ENCODE measurements at places on chromosomes 4 and X.

- DNase-seq: no peak
Measured at GRCh38 chr4:183843248-183843671, 61.8 kb upstream of the STOX2 start.

- DNase-seq: no peak
Measured at GRCh38 chr4:144820011-144820727, 174.2 kb downstream of the HHIP start.

DNA sequence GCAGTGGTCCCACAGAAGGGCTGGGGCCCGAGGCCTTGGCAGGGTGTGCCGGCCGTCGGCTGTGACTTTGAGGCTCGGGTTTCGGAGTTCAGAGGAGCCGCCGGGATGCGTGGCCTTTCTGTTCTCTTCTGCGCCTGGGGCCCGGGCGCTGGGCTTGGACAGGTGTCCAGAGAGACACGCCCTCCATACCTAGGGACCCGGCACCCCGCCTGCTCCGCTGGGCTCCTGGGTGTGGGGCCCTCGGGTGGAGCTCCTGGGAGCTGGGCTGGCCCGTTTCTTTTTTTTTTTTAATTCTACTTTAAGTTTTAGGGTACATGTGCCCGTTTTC, 11.3 kb downstream of the FGFRL1 start:
- DNase-seq: no peak

DNA sequence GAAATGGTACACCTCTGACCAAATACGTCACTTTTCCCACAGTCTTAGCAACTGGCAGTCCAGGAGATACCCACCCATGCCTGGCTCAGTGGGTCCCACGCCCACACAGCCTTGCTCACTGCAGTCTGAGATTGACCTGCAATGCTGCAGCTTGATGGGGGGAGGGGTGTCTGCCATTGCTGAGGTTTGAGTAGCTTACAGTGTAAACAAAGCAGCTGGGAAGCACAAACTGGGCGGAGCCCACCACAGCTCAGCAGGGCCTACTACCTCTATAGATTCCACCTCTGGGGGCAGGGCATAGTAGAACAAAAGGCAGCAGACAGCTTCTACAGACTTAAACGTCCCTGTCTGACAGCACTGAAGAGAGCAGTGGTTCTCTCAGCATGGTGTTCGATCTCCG, 52.7 kb downstream of the AMER1 start:
- no peak for DNase-seq

DNA sequence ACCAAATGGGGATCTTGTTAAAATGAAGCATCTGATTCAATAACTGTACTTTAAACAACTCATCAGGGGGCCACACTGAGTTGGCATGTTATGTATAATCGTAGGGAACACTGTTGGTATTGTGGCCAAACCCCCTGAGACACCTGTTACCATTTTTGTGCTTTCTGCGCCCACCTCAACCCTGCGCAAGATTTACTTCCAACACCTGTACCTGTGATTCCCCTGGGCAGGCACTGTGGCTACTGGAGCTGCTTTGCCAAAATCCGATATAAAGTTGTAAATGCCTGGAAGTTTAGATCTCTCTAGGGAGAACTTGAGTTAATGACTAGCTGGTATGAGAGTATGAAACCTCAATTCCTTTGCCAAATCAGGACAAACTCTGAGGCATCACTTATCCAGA, 259.8 kb upstream of the ATOH1 start:
- no peak for DNase-seq

GRCh38 chr4:150909116-150909515, 106.0 kb downstream of the LRBA start:
- DNase-seq: no peak

GRCh38 chrX:39156051-39156450, 354.8 kb downstream of the MID1IP1 start:
- DNase-seq: no peak

- DNase-seq: no peak
Measured at GRCh38 chr4:44670506-44671199, 7.6 kb upstream of the GUF1 start.

- peak; percentile 65 for DNase-seq
Measured at GRCh38 chrX:100413229-100413628, 3.2 kb upstream of the PCDH19 start.

- no peak for DNase-seq
Measured at GRCh38 chr4:86279293-86279960, 80.4 kb downstream of the MAPK10 start.

DNA sequence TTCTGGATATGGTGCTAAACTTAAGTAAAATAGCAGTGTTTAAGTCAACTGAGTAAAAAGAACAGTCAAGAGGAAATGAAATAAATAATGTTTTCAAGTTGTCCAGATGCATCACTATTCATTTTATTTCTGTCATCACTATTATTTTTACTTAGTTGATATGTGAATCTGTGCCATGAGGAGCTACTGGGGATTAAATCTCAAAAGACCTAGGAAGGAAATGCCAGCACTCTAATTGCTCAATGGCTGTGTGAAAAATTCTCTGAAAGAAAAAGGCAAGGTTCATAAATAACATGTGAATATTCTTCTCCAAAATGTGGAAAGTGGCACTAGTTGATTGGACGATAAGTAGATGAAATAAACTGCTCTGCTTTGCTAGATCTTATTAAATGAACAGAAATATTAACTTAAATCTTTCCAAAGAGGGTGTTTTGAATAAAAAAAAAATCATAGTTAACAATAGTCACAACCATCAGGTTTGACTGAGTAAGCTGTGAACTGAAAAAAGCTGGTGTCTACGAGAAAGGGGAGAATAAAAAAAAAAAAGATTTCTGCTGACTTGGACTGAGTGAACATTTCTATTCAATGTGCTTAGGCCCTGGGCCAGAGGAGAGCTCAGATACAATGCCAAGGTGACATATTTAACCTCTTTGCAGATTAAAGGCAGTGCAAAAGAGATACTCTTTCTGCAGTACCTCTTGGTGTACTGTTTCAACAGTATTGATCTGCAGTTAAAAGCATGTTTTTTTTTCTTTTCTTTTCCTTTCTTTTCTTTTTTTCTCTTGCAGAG, 1.6 kb downstream of the SPARCL1 start:
- DNase-seq: peak; percentile 59

GRCh38 chrX:36909676-36910030, 98.5 kb upstream of the FAM47C start:
- no peak for DNase-seq

- no peak for DNase-seq
Measured at GRCh38 chrX:68834371-68835103, 5.7 kb downstream of the EFNB1 start.

DNA sequence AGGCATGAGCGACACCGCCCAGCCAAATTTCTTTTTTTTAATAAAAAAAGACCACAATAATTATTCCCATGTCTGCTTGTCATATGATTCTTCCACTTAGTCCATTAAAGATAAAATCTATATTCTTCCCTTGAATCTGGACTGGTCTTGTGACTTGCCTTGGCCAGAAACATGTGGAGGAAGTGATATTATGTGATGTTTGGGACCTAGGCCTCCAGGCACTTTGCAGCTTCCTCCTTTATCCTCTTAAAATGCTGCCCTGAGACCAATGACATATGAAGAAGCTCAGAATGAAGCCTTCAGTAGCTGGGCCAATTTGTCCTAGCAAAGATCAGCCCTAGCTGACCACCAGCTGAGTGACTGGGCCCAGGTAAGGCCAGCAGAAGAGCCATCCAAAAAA, 250.0 kb downstream of the INPP4B start:
- no peak for DNase-seq

- no peak for DNase-seq
Measured at GRCh38 chrX:134371133-134371532, 88.8 kb upstream of the HPRT1 start.

- DNase-seq: no peak
Measured at GRCh38 chr4:125331116-125331515, 16.4 kb downstream of the FAT4 start.

DNA sequence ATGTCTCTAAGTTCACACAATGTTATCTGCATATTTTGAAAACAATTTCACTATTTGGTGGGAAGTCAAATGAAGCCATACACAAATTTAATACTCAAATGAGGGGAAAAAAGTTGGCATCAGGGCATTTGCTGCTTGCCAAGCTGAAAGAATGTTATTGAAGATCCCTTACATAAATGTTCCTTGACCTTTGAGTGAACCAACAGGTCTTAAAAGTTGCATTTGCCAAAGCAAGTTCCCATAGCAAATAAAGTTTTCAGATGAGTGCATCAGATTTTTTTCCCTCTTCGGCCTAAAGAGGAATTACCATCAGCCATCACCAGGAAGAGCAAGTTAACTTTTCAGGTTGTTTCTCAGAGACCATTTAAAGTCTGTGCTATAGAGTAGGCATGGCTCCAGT, 115.9 kb downstream of the COX18 start:
- no peak for DNase-seq

DNA sequence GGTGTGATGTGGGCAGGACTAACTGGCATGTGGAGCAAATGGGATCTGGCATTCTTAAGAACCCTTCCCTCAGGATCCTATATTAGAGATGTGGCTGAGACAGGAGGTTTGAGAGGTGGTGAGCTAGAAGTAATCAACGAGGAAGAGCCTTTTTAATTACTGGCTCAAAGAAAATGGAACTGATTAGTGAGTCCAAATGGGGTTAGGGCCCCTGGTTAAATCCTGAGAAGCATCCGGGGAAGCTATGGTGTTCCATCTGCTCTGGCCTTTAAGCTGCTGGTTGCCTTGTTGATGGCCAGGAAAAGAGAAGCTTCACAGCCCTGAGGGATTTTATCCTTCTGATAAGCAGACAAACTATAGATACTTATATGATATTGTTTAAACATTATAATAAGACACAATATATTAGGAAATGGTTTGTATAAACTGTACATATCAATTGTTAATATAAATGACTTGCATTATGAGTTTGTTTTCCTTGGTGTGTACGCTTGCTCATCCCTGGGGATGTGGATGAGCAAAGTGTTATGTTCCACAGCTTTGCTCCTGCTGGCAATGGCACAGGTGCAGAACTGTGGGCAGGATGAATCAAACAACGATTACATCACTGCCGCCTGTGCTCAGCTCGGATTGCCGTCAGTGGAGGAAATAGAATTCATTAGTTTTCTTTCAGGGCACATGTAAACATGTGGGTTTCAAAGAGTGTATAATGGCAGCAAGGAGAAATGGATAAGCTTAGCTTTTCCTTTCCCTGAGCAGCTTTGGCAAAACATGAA, 328.6 kb upstream of the ARX start:
- peak; percentile 25 for DNase-seq

DNA sequence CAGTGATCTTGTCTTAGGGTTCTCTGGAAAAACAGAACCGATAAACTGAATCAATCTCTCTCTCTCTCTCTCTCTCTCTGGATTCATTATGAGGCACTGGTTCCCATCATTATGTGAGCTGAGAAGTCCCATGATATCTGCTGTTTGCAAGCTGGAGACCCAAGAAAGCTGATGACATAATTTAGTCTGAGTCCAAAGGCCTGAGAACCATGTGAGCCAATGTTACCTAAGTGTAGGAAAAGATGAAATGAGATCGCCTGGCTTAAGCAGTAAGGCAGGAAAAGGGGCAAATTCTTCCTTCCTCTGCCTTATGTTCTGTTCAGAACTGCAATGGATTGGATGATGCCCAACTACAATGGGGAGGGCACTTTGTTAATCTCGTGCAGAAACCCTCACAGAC, 207.4 kb downstream of the RBM46 start:
- DNase-seq: no peak

DNA sequence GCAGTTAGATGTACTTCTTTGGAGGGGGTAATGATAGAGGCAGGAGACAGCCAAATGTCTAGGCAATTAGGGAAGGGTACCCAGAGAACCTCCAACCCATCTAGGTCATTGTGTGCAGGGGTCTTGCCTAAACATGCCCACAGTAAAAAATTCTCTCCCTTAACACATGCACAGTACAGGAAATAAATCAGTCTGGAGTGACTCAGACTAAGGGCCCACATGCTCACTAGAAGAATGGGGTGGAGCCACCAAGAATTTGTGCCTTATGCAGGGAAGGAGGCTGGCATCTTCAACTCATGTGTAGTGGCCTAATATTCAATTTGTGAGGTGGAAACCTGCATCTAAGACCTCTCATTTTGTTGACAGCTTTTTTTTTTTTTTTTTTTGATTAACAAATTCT, 945.3 kb upstream of the GRIA3 start:
- DNase-seq: no peak

GRCh38 chrX:150165776-150166610, 197.1 kb upstream of the MAMLD1 start:
- DNase-seq: no peak

DNA sequence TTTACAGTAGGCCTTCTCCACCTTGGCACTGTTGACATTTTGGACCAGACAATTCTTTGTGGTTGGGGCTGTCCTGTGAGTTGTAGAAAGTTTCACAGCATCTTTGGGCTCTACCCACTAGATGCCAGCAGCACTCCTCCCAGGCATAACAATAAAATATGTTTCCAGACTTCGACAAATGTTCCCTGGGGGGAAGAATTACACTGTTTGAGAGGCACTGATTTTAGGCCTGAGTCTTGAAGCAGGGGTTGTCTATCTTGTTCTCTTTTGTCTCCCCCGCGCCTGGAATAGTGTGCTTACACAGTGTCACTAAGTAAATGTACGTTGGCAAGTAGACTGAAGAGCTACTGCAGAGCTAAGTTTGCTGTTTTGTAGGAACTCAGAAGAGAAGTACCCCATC, 254.4 kb upstream of the BOD1L1 start:
- DNase-seq: no peak

GRCh38 chr4:48495941-48496340, 5.9 kb downstream of the ZAR1 start:
- DNase-seq: no peak

GRCh38 chr4:80266902-80267380, 477 bp downstream of the FGF5 start:
- DNase-seq: no peak

DNA sequence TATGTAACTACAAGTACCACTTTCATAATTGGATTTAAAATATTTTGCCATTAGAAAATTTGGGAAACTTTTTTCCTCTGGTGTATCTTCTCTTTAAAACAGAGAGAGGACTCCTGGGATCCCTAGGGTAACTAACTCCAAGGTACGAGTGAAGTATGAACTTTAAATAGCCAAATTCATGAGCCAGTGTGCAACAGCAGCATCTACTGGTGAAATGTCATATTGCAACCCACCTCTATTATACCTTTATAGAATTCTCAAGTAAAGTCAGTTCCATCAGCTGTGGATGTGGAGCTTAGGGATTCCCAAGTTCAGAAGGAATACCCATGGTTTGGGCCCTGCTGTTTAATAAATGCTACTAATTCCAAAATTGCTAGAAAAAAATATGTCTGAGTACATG, 282.7 kb upstream of the TAPT1 start:
- DNase-seq: no peak

GRCh38 chr4:146211440-146211839, 2.9 kb upstream of the REELD1 start:
- no peak for DNase-seq

- peak; percentile 49 for DNase-seq
Measured at GRCh38 chr4:56468097-56468422, 643 bp downstream of the SRP72 start.

DNA sequence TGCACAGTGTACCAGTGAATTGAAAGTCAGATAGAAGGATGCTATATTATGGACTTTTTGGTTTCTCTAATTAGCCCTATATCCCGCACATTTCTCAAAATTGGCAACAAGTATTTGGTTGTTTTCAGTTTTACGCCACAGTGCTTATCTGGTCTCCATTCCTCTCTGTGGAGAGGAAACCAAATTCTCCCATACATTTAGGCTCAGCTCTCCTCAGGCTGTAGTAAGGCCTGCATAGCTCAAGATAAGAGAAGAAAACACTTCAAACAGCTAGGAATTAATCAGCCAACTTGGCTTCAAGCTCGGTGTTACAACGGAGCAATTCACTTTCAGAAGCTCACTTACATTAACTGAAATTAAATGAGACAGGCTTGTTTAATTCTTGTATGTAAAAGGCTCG, 263.2 kb downstream of the PDHA2 start:
- DNase-seq: no peak

- no peak for DNase-seq
Measured at GRCh38 chr4:81454948-81455347, 16.8 kb downstream of the RASGEF1B start.

Measured in NCI-H1092 treated with DMSO at 0.1 percent for 48 hours (cell line).